Activated T-cell treated with anti-CD3 and anti-CD28 coated beads for 4 hours (primary cell): ENCODE measurements at places on chromosomes 5 and 9.
A peak's percentile ranks its signal among the peaks of the same experiment; 100 is the strongest.

DNA sequence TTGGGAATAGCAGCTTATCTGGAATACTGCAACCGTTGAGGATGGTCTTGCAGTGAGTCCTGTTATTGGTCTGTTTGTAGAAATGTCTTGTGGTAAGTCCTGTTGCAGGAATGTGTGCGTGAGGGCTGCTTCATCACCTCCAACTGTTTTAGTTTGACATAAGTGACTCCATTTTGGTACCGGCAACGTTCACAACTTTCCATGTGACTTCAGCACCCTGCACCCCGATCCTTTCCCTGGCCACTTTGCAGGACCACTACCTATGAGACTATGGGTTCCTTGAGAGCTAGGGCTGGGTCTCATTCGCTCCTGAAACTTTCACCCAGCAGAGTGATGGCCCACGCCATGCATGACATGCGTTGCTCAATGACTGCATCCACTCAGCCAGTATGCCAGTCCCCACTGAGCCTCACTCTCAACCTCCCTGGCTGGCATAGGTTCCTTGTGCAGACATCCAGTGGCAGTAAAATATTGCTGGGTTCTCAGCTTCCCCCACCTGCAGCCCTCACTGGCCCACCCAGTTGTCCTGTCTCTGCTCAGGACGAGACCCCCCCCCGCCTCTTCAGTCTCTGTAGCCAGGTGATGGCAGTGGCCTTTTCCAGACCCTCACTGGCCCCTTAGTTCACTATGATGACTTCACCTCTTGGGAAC lies 8.0 kb downstream of the SURF6 start:
- DNase-seq, result no peak

DNA sequence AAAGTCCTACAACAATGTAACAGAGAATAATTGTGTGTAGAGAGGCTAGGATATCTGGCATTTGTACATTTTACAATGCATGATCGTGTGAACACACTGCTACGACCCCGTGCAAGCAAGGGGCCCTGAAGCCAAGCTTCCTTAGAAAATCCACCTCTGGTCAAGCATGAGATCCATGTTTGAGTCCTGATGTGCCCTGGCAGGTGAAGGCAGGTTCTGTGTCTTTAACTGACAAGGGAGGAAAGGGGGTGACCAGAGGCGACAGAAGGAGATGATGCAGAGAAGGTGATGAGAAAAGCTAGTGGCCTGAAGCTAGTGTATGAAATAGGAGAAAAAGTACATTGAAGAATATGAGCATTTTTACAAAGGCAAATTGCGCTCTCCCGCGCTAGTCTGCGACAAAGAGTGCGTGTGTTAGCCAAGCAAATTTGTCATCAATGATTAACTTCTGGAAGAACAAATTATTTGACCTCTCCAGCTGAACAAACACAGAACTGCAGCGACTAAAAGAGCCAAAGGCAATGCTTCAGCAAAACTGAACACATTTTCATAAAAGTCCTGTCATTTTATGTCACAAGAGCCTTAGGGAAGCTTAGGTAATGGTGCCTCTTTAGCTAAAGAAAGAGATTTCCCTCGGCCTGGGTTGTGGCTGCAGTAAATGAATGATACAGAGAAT lies 101.7 kb upstream of the DAPK1 start:
- DNase-seq, result no peak

DNA sequence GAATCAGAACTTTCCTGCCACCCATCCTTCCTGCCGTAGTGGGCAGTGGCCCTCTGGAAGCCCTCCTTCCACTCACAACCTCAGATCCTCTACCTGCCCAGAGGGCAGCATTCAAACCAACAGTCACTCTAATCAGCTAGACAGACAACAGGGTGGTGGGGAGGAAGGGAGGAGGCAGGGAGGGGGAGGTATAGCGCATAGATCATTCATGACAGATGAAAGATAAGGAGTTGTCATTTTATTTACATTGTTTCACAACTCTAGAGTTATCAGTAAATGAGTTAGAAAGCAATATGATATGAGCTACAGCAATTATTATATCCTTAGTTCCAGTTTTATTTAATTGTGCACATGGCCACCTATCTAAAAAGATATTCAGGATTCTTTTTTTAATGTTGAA lies 852 bp downstream of the IL9 start:
- DNase-seq, result no peak

DNA sequence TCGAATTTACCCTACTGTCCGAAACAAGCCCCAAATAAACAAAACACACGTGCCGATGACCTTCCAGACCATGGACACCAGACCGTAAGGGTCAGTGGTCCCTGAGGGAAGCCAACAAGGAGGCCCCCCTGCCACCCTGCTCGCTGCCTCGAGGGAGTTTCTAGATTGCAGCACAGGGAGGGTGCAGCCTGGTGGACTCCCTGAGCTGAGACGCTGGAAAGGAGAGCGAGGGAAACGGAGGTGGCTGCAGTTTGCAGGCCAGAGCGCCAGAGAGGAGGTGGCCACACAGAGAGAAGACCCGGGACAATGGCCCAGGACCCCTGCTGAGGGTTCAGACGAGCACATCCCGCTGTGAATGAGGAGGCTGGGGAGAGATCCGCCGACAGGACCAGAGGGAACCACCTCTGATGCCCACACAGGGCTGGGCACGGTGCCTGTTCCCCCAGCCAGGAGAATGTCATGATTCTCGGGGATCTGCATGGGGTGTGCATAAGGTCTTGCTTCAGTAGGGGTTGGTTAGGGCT lies 48.9 kb downstream of the SLC6A3 start:
- no peak for DNase-seq

DNA sequence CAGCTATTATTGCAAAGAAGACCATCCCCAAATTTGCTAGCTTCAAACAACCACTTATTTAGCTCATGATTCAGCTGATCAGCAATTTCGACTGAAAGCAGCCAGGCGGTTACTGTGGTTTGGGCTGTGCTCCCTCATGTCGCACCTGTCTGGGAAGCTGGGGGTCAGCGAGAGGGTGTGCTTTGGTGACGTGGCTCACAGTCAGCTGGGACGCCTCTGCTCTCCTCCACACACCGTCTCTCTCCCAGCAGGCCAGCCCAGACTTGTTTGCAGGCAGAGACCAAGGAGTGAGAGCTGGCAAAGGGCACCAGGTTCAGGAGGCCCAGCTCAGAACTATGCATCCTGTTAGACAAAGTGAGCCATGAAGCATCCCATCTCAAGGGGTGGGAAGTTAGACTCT lies 140.9 kb downstream of the SYK start:
- DNase-seq, result no peak

DNA sequence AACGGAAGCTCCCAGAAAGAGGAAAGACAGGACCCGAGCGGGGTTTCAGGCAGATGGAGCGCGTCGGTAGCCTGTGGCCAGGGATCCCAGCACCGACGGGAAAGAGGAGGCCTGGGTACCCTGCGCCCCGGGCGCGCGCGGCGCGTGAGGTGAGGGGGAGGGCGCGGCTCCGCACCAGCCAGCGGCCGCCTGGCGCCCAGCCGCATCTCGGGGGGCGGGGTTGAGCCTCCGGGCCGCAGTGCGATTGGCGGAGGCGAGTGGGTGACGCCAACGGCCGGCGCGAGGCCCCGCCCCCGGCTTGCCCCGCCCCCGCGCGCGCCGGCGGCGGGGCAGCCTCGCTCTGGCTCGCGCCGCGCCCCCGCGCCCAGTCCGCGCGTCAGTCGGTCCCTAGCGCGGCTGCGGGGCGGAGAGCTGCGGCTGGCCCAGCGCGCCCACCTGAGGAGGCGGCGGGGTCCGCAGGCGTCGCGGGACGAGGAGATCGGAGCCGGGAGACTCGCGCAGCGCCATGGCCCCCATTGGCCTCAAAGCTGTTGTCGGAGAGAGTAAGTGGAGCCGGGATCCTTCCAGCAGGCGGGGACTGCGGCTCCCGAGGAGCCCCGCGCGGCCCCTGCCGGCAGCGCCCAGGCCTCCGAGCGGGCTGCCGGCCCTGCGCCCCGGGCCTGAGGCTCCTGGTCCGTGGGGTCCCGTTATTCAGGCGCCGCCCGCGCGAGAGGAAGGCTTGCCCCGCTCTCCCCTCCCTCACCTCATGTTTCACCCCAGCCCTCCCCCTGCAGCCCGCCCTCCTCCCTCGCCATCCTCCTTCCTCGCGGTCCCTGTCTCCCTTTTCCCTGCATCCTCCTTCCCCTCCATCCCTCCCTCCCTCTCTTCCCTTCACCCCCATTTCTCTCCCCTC lies at the start of gene STXBP1:
Gene STXBP1 (plus strand): TSS at position 379 of the 892 bp plus-strand sequence. CDS start 127 bp downstream, at position 506.
- DNase-seq, result peak; percentile 78

GRCh38 chr9:13721481-13722235 lies 442.2 kb upstream of the MPDZ start:
- DNase-seq, result no peak
